Activated CD8-positive, alpha-beta T cell treated with anti-CD3 and anti-CD28 coated beads, Interleukin-2, amount 10 ng/mL, durations not matched to agents 7 days and 5 days (primary cell): ENCODE measurements at places on chromosomes 12 and 14. TPM values are rescaled to one million over a fixed set of nuclear protein-coding genes. Genes with fewer than 3 reads are reported as not detected.

GRCh38 chr12:5493018-5493417 is 61.1 kb downstream of the NTF3 start:
- no peak overlapping the region for H3K4me3 ChIP-seq

DNA sequence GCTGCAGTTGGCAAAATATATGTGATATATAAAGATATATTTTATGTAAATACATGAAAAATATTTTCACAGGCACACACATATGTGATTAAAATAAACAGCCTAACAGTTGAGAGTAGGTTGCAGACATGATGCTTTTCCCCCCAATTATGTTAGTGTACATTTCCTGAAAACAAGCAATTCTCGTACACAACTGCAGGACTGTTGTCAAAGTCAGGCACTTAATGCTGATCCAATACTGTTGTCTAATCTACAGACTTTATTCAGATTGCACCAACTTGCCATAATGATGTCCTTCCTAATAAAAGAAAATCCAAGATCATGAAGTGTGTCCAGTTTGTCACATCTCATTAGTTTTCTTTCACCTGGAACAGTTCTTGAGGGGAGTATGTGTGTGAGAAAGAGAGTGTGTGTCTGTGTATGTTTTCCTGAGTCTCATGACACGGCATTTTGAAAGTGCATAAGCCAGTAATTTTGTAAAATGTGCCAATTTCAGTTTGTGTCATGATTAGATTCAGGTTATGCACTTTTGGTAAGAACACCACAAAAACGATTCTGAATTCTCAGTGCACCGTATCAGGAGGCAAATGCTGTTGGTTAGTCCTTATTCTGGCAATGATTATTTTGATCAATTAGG is 16.5 kb upstream of the SEL1L start:
- peaks cover 2% of the 10 kb centered on the region for H3K36me3 ChIP-seq
- H3K27me3 ChIP-seq: peaks cover 2% of the 10 kb centered on the region
- DNase-seq: no peak
- H3K27ac ChIP-seq: no peak overlapping the region
- H3K4me3 ChIP-seq: no peak overlapping the region
- peaks cover 15% of the 10 kb centered on the region for H3K4me1 ChIP-seq

- no peaks in the 10 kb centered on the region for H3K4me1 ChIP-seq
- no peaks in the 10 kb centered on the region for H3K27me3 ChIP-seq
- H3K27ac ChIP-seq: no peak overlapping the region
- H3K36me3 ChIP-seq: peaks cover 2% of the 10 kb centered on the region
- DNase-seq: no peak
- no peak overlapping the region for H3K4me3 ChIP-seq
Observed at GRCh38 chr14:31717294-31718085, 156.3 kb downstream of the NUBPL start.

DNA sequence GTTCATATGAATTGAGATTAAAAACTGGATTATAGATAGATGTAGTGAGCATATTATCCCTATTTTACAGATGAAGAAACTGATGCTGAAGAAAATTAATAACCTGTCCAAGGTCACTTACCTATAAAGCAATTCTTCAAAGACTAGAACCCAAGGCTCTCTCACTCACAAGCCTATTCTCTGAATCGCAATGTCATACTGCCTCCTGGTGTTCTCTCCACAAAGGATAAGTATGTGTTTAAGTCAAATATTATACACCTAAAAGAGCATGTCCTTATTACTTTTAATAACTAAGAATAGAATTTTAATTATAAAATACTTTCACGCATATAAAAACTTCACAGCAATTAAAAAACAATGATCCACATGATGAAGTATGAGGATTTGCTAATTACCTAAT is 721.3 kb upstream of the USP15 start:
- no peak overlapping the region for H3K27ac ChIP-seq
- H3K4me1 ChIP-seq: no peaks in the 10 kb centered on the region
- no peak for DNase-seq
- H3K27me3 ChIP-seq: no peaks in the 10 kb centered on the region
- no peak overlapping the region for H3K4me3 ChIP-seq

GRCh38 chr14:66563731-66564130 is 55.8 kb downstream of the GPHN start:
- no peak for DNase-seq
- H3K4me3 ChIP-seq: no peak overlapping the region
- no peaks in the 10 kb centered on the region for H3K36me3 ChIP-seq
- no peak overlapping the region for H3K27ac ChIP-seq
- no peaks in the 10 kb centered on the region for H3K27me3 ChIP-seq

- no peaks in the 10 kb centered on the region for H3K27me3 ChIP-seq
- H3K36me3 ChIP-seq: peaks cover 36% of the 10 kb centered on the region
- H3K4me1 ChIP-seq: peaks cover 17% of the 10 kb centered on the region
- no peak overlapping the region for H3K27ac ChIP-seq
Observed at GRCh38 chr12:48686037-48686595, 4.1 kb upstream of the KANSL2 start.

The GLIPR1L1 gene
- total RNA-seq: not detected

The CLEC2D gene
- 282 TPM for total RNA-seq

The MED13L gene
- 76.9 TPM for total RNA-seq
